ENCODE measurements at places on chromosomes 7 and 10.
A peak's percentile ranks its signal among the peaks of the same experiment; 100 is the strongest.

DNA sequence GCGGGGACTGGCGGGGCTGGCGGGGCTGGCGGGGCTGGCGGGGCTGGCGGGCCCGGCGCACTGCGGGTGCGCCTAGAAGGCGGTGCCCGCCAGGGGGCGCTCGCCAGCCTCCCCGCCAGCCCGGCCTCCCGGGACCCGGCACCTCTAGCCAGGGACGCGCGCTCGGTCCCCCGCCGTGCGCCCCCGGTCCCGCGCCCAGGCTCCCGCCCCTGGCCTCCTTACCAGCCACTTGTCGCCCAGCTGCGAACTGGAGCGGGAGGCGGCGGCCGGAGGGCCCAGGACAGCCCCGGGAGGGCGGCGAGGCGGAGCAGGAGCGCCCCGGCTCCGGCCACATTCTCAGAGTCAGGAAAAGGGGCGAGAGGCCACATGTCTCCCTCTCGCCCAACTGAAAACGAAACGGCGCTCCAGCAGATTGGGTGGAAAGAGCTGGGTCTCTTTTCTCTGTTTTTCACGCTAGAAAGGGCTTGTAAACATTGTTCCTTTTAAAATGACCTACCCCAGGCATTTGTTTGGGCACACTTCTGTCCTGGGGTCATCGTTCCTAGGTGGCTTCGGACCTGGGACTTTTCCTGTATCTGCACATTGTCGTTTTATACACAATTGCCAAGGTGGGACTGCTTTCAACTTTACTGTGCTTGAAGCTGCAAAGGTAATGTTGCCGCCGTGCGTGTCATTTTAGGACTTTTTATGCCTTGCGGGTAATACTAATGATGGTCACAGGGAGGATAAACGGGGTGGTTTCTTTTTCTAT is 378 bp upstream of the PRKCQ start:
- DNase-seq, result peak; percentile 79

DNA sequence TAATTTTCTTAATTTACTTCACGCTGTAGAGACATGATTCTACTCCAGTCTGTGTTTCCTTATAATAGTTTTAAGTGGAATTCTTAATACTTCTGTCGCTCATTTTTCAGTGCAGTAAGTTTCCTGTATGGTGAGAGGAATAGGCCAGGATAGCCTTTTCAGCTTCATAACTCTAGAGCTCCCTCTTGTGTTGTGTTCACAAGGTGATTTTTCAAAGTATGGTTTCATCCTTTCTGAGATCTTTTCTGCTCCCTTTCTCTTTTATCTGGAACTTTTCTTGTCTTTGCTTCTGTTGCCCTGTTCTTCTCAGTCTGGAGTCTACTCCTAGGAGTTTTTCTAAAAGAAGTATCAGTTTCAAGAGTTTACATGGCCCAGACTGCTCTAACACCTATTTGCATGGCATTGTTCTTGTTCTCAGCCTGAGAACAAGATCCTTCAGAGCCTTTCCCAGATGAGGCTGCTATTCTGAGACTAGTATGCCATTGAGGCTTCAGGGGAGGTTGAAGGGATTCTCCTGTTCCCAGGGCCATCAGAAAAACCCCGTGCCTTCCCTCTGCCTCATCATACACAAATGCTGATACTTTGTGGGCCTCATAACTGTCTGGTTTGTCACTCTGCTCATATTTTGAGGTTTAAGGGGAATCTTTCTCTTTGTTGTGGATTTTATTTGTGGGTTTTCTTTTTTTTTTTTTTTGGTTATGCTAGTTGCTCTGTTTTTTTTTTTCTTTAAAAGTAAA is 21.8 kb downstream of the NET1 start:
- DNase-seq, result no peak

DNA sequence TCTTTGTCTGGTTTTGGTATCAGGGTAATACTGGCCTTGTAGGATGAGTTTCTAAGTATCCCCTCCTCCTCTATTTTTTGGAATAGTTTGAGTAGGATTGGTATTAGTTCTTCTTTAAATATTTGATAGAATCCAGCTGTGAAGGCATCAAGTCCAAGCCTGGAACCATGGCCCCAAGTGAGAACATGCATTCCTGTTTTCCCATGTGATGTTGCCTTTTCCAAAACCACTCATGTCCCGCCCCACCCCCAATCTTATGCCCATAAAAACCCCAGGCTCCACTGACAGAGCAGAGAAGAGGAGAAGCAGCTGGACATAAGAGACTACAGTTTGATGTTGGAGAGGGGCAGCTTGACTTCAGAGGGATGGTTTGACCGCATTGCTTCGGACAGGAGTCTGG is 71.2 kb downstream of the MINPP1 start:
- no peak for DNase-seq

GRCh38 chr10:103395754-103396066 is 565 bp downstream of the ATP5MK start:
- DNase-seq, result no peak

DNA sequence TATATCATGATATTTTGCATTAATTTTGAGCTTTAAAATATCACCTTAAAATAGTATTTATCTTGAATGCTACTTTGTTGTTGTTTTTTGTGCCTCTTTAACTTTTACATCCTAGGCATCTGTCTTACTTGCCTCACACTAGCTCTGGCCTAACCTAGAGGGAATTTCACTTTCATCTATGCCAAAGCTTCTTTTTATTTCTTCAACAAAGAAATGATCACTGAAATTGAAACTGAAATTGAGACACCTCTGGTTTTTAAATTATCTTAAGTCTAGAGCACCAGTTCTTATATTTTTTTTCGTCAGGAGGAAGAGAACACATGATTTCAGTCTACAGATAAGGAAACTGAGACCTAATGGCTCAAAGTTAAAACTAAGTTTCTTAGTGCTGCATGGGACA is 3.5 kb upstream of the SCIN start:
- DNase-seq, result no peak

- no peak for DNase-seq
These were observed 2.0 kb downstream of the IFRD1 start for GRCh38 chr7:112452102-112452888.

GRCh38 chr10:86018735-86019058 is 347.9 kb downstream of the GRID1 start:
- no peak for DNase-seq

DNA sequence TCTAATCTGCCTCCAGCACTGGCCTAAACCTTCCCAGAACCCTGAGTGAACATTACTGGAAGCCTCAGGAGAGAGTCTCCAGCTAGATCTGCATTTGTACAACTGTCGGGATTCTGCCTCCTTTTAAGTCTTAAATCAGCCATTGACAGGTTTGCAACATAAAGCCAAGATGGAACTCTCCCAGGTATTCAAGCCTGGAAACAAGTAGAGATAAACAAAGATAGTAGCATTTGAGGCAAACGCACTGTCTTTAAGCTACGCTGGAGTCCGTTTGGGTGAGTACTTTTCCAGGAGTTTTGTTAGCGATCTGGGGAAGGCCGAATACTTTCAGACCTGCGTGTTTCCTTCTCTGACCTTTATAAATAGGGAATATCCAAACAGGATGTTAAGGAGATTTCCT is 317.2 kb upstream of the FZD8 start:
- no peak for DNase-seq

DNA sequence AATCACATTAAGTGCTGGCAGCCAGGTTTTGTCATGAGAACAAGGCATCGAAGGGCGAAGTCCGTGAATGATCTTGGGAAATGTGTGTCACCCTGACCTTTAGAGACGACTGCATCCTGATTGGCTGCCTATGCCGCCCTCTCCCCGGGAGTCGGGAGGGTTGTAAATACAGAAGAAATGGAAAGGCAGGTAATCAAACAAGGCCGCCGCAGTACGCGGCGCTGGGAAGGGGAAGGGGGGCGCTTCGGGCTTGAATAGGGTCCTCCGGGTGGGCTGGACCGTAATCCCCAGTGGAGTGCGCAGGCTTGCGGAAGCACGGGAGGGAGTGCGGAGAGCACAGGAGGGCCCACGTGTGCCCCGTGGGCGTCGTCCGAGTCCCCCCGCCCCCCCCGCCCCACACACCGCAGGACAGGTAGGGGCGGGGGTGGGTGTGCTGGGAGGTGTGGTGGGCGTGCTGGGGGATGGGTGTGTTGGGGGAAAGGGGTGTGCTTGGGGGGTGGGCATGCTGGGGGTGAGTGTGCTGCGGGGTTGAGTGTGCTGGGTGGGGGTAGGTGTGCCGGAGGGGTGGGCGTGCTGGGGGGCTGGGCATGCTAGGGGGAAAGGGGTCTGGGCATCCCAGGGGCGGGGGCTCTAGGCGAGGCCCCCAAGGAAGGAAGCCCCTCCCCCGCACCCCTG is 169.4 kb downstream of the ARHGAP12 start:
- DNase-seq, result peak; percentile 9

- DNase-seq, result no peak
These were observed 306.3 kb upstream of the SP8 start for GRCh38 chr7:21092766-21093702.

DNA sequence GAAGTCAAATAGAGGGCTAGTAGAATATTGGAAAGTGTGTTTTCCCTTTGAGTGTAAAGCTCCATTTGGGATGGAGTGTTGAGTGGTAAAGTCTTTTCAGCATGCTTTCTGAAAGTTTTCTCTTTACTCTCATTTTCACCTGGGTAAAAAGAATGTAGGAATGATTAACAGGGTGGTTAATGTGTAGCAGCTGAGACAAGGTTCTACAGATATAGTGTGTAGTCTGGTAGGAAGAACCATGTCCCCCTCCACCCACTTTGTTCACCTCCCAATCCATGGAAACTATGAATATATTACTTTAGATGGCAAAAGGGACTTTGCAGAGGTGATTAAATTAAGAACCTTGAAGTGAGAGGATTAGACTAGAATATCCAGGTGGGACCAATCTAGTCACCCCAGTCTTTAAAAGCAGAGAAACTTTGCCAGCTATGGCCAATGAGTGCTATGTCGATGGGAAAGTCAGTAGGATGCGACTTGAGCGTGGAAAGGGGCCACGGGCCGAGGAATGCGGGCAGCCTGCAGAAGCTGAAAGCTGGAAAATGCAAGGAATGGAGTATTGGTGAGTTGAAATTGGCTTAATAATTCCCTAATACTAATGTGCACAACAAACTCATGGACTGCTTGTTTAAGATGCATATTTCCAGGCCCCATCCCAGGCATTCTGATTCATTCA is 166.3 kb upstream of the AHR start:
- DNase-seq, result no peak

GRCh38 chr7:155884225-155885166 is 72.2 kb upstream of the SHH start:
- no peak for DNase-seq

DNA sequence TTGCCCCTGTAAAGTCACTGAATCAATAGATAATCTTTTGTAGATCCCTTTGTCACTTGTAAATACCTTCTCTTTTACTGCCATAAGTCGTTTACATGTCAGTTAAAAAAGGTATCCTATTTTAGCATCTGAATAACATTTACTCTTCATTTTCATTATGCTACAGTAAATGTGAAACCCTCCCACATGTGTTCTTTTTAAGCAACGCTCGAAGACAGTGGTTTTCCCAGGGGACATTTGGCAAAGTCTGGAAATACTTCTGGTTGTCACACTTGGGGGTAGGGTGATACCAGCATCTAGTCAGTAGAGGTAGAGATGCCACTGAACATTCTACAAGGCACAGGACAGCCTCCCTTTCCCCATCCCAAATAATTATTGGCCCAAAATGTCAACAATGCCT is 23.7 kb downstream of the ATAD1 start:
- DNase-seq, result no peak

GRCh38 chr10:44787480-44788075 is 123.6 kb upstream of the TMEM72 start:
- no peak for DNase-seq
